Naive thymus-derived CD8-positive, alpha-beta T cell (primary cell): ENCODE measurements at places on chromosomes 5 and 9.
A peak's percentile ranks its signal among the peaks of the same experiment; 100 is the strongest.

- no peak for DNase-seq
Measured at GRCh38 chr9:4356306-4356705, 56.4 kb upstream of the GLIS3 start.

DNA sequence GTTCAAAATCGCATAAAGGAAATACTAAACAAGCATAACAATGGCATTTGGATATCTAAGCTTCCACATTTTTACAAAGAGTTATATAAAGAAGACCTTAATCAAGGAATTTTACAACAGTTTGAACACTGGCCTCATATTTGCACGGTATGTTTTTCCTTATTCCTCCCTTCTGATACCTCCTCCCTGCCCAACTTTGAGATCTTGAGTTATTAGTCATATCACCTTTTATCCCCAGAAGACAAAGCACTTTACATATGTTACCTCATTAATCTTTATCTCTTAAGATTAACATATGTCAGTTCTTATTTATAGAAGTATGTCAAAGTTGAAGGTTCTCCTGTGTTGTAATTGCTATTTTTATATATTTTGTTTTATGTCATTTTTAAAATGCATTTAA, 29.8 kb downstream of the TDRD7 start:
- no peak for DNase-seq

DNA sequence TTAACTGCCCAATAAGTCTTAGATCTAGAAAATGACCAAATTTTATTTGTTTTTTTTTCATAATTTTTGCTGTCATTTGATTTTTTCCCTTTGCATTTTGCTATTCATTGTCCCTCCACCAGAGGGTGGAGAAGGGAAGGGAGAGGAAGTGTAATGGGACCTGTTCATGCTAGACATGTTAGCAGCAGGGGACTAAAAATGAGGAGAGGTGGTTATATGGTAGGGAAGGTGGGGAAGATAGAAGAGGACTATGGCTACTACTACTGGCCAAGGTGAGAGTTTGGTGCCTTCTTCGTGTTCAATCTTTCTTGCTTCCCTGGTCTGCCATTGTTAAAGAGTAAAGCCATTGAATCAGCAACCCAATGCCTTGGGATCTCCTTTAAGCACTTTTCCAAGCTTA, 6.4 kb downstream of the GRIA1 start:
- no peak for DNase-seq

- DNase-seq, result no peak
Measured at GRCh38 chr9:94801234-94801633, 74.7 kb downstream of the AOPEP start.

GRCh38 chr5:134526483-134527155, 1.1 kb downstream of the JADE2 start:
- DNase-seq, result peak; percentile 68

DNA sequence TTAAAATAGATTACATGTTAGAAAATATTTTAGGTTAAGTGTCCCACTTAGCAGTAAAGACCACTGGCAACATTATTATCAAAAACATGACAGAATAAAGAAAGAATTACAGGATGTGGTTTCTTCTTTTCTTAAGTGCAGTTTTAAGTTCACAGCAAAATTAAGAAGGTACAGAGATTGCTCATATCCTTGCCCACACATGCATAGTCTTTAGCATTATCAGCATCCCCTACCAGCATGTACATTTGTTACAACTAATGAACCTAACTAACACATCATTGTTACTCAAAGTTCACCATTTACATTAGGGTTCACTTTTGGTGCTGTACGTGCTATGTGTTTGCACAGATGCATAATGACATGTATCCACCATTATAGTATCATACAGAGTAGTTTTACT, 837.7 kb upstream of the CDH9 start:
- DNase-seq, result no peak

DNA sequence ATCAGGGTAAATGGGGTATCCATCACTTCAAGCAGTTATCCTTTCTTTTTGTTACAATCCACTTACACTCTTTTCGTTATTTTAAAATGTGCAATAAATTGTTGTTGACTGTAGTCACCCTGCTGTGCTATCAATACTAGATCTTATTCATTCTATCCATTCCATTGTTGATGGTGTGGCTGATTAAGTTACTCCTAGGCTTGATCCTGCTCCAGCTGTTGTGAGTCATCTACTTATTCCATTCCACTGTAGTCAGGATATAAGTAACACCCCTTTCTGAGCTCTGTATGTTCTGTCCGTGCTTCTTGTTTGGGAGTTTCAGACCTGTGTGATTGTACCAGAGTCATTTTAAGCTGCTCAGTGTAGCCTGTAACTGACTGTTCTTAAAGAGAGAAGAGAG, 122.5 kb upstream of the RUSC2 start:
- no peak for DNase-seq

DNA sequence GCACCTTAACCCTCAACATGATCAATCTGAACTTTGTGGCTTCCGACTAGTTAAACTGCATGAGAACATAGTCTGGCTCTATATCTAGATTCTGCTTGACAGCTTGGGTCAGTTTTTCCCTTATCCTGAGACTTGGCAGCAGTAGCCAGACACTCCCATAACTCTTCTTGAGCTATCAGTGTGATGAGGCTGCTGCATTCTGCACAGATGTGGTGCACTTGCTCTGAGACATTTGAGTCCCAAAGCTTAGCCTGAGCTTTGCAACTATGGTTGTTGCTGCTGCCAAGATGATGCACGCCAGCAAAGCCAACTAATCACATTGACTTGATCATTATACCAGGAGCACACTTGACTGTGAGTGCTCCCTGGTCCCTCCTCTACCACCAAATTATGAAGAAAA, 36.2 kb downstream of the MOCS2 start:
- DNase-seq, result no peak

- no peak for DNase-seq
Measured at GRCh38 chr5:33312571-33313549, 127.9 kb upstream of the TARS1 start.

DNA sequence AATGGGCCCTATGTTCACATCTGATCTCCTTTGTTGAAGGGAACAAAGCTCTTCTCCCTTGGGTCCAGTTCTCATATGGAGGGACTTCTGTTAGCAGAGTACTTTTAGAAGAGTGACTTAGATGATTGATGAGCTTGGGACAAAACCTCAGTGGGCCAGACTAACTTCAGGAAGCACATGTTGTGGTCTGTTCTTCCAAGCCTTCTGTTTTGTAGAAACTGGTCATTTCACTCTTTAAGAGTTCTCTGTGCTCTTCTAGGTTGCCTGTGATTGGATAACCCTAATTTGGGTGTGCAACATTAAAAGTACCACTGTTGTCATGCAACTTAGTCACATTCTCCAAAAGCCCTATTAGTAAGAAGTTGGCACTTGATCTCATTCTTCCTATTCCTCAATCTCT, 183.5 kb upstream of the ACO1 start:
- no peak for DNase-seq

DNA sequence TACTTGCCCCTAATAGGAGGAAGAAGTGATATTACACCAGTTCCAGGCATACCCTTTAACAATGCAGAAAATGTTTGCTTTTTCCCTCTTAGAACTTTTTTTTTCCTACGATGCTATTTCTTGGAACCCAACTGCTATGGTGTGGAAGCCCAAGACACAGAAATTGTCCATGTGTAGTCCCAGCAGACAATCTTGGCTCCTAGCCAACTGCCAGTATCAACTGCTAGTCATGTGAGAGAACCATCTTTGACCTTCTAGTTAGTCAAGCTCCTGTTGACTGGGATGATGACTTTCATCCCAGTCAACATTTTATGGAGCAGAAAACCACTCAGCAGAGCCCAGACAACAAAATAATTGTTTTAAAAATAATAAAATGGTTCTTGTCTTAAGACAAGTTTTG, 532.4 kb downstream of the TLR4 start:
- no peak for DNase-seq

GRCh38 chr9:124280176-124280691, 22.5 kb downstream of the NEK6 start:
- no peak for DNase-seq

- no peak for DNase-seq
Measured at GRCh38 chr5:42810834-42811590, 680 bp downstream of the SELENOP start.

GRCh38 chr5:125497651-125498050, 751.2 kb upstream of the ZNF608 start:
- no peak for DNase-seq

DNA sequence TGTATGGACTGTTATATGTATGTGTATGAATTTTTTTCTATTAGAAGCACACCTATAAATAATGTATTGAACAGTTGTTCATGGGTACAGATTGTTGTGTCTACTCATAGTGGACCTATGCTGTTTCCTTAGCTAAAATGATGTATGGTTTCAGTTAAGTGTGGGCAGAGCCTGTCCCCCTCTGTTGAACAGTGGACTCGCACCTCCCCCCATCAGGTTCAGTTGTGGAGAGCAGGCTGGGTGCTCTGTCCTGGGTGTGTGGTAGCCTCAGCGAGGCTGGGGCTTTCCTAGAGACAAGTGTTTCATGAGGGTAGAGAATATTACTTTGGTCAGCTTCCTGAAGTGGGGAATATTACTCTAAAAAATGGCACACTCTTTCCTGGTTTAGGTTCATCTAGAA, 47.4 kb upstream of the LRRTM2 start:
- DNase-seq, result no peak

DNA sequence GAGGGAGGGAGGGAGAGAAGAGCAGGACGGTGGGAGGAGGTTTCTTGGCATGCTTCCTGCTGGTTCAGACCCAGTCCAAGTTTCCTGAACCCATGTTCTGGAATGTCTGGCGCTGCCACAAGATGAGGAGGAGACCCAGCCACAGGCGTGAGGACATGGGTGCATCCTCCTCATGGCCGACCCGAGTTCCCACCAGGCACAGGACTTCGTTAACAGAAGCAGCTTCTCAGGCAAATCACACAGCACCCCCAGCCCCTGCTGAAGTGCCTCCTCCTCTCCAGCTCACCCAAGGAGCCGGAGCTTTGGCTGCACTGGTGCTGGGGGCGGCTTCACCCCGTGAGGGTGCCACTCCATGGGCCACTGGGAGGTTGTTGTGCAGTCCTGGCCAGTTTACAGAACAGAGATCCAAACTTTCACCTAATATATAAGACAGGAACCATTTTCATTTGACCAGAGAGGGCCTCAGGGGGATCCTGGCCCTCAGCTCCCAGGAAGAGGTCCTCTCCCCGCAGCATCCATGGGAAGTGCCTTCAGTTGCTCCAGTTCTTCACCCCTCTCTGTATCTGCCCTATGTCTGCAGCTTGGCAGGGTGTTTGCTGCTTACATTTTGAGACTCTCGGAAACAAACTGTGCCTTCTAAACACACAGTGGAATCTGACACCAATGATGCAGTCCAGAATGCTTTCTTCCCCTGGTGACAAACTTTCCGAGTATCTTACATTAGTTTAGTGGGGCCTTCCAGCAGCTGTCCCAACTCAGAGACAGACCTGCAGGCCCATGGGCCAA, 10.2 kb upstream of the NKD2 start:
- DNase-seq, result no peak

- DNase-seq, result no peak
Measured at GRCh38 chr5:104130320-104130719, 567.7 kb upstream of the NUDT12 start.

GRCh38 chr9:135050072-135050990, 37.1 kb upstream of the OLFM1 start:
- DNase-seq, result no peak

DNA sequence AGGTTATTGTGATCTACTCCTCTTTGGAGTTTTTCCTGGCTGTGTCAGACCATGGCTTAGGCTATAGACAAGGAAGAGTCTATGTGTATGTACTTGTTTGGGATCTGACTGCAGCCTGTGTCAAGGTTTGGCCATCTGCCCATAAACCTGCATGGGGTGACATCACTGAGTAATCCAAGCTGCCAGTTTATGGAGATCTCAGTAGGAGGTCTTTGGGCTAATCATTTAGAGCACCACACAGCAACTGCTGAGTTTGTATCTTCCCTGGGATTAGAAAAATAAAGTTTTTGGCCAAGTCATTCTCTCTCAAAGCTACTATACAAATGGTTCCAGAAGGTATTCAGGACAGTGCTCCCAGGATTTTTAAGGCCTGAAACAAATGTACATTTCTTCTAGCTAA, 65.5 kb upstream of the HSPB3 start:
- DNase-seq, result no peak

GRCh38 chr5:157486221-157486681, 26.2 kb downstream of the NIPAL4 start:
- DNase-seq, result no peak

DNA sequence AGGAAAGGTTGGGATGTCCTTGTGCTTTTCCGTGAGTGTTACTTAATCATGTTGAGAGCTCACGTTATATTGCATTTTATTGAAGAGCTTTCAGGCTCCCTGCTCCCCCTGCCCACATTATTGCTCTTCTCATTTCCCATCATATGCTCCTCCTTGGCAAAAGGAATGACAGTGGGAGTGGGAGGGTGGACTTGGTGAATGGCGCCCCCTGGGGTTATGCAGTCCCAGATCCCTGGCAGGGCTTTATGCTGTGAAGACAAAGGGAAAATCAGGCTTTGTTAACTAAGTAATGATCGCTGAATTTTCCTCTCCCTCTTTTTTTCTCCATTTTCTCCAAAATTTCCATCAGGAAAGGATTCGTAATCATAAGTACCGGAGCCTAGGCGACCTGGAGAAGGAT, 166.6 kb downstream of the SMARCA2 start:
- DNase-seq, result no peak

GRCh38 chr9:110788871-110789270, 120.3 kb downstream of the MUSK start:
- DNase-seq, result no peak

DNA sequence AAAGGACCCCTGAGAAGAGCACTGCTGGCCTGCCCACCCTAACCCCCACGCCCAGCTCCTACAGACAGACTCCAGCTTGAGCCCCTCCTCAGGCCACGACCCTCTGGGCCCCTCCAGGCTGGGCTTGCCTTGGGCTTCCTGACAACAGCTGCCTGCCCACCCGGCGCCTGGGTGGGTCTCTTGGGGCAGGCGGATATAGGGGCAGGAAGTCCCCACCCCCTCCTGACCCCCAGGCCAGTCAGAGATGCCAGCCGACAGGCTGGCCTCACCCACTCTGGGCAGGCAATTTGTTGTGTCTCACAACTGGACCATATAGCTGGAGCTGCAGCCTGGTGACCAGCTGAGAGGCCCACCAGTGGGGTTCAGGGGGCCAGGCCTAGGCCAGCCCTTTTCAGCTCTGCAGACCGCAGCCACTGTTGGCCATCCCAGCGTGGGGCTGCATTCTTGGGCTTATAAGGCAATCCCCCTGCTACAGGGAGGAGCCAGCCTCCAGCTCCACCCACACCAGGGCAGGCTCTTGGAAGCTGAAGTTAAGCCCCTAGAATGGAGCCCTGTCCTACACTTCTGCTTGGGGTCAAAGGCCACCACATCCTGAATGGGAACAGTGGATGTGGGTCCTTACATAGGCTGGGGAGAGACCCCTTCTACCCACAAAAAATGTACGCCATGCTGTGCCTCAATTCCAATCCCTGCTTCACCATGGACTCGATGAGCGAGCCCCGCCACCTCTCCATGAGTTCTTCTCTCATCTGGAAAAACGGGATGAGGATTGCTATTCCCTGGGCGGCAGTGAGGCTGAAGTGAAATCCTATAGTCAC, 2.0 kb downstream of the PDLIM7 start:
- no peak for DNase-seq
